ENCODE measurements at places on chromosomes 1 and 21.

GRCh38 chr21:29237110-29238052 lies 61.3 kb upstream of the BACH1 start:
- no peak for DNase-seq

- DNase-seq: no peak
Measured at GRCh38 chr1:97553971-97554370, 366.9 kb downstream of the DPYD start.

DNA sequence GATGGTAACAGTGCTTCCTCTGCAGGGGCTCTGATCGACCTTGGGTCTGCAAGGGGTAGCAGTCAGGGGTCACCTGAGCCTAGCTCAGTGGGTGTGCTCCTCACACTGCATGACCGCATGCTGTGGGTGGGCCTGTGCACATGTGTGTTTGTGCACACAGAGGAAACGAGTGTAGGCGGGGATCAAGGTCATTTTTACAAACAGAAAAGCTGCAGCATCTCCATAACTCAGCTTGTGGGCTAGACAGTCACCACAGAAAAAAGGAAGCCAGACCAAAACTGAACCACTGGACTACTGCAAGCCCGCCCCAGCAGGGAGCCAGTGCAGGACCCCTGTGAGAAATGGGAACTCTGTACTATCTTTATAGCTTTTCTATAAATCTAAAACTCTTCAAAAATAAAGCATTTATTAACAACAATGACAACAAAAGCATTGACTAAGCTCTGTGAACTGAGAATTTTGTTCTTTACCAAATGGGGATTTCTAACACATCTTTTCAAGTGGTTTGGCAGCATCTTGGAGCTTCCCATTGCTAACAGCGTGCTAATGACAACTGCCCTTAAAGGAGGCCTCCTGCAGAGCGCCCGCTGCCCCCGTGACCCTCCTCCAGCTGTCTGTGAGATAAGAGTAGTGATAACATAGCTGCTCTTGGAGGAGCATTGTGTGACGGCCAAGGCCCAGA lies 19.9 kb upstream of the NEK2 start:
- DNase-seq: no peak

- DNase-seq: no peak
Measured at GRCh38 chr1:94855307-94855700, 35.1 kb downstream of the SLC44A3 start.

GRCh38 chr1:113732802-113733201 lies 26.5 kb downstream of the PHTF1 start:
- DNase-seq: no peak

GRCh38 chr21:44579833-44580144 lies 615 bp downstream of the KRTAP10-5 start:
- no peak for DNase-seq

GRCh38 chr21:21631961-21632360 lies 633.8 kb downstream of the NCAM2 start:
- DNase-seq: no peak

DNA sequence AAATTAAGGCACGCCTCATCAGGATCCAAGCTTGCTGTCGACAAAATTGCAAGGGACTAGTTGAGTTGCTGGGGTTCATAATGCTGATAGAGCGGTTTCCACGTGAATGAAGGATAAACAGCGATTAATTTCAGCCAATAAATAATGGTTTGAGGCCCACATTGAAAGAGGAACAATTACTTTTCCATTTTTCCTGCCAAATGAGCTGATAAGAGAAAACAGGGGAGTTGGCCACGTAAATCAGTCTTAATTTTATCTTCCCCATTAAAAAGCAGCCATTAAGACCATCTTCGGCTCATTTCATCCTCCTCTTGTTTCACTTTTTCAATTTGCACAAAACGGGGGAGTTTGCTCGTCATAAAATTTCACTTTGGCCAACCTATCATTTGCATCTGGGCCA lies 235.5 kb upstream of the RRP15 start:
- DNase-seq: no peak

DNA sequence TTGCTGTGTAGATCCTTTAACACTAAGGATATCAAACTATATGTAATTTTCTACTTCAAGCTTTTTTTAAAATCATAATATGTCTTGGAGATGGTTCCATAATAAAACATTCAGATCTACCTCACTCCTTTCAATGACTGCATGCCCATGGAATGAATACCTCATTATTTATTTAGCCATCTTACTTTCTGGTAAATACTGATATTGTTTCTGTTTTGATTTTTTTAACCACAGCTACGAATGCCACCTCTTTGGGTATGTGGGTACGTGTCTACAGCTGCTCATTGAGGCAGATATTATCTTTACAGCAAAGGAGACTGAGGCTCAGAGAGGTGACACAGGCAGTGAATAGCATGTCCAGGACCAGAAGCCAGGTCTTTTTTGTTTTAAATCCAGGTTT lies 215.7 kb downstream of the ST6GALNAC3 start:
- DNase-seq: no peak

- no peak for DNase-seq
Measured at GRCh38 chr1:3060601-3061551, 8.1 kb upstream of the PRDM16 start.

DNA sequence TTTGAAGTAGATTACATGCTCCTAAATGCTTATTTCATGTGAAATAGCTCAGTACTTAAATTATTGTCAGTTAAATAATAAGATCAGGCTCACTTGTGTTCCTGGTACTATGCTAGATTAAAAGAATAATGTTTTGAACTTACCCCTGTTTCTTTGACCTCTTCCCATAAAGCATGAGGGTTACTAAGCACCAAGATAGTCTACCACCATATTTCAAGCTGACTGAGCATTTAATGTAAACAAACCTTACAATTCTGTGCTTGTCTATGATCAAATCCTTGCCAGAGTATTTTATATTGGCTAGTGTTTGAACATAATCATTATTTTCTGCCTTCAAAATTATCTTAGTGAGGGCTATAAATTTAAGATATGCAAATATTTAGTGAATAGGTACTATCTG lies 98.1 kb downstream of the LHX9 start:
- no peak for DNase-seq

GRCh38 chr1:5651964-5652821 lies 340.0 kb downstream of the NPHP4 start:
- DNase-seq: no peak

DNA sequence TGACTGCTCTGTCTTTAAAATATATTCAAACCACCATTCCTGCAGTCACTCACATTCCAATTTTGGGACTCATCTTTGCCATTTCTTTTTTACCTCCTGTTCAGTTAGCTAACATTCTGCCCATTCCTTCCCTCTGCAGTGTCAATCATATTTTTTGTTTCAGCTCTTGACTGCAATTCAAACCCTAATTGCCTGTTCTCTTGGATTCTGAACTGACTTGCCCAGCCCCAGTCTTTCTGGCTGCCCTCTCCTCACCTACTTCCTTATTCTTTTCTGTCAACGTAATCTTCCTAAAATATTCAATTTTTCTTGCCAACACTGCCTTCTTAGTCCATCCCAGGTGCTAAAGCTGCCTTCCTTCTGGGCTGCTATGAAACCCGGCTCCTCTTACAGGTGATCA lies 6.1 kb downstream of the PRDM2 start:
- DNase-seq: no peak

- no peak for DNase-seq
Measured at GRCh38 chr1:28288487-28288886, 29.2 kb downstream of the SESN2 start.

GRCh38 chr1:69824932-69825331 lies 257.2 kb downstream of the LRRC7 start:
- no peak for DNase-seq

DNA sequence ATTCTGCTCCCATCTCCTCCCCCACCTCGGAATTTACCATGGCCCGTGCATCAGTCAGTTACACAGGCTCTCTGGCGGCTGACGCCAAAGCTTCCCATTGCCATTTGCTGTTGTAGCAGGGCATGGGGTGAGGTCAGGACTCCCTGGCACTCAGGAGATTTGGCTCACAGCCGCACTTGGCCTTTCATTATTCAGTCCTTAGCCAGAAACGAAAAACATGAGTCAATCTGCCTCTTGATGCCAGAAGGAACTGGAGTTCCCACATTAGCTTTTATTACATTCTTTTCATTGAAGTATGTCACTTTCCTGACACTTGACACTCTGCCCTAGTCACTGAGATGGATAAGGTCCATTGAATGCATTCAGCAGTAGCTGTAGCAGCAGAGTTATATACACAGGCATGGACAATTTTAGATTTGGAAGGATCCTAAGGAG lies 260.6 kb downstream of the CACNA1E start:
- no peak for DNase-seq

DNA sequence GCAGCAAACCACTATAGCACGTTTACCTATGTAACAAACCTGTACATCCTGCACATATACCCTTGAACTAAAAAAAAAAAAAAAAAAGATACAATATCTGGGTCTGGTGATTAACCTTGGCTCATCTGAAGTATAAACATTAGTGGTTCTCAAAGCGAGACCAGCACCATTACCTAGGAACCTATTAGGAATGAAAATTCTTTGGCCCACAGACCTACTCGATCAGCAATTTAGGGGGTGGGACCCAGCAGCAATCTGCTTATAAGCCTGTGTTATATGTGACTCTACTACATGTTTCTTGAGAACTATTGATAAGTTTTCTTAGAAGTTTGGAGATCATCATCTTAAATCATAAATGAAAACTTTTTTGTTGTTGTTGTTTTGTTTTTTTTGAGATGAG lies 9.7 kb upstream of the SPATA1 start:
- DNase-seq: no peak

Data from HepG2 (cell line).